ENCODE measurements at places on chromosomes 2 and 18.

GRCh38 chr2:159941729-159942128 lies 120.7 kb downstream of the PLA2R1 start:
- DNase-seq = no peak

GRCh38 chr2:7394195-7394594 lies 477.0 kb downstream of the RNF144A start:
- DNase-seq = no peak

DNA sequence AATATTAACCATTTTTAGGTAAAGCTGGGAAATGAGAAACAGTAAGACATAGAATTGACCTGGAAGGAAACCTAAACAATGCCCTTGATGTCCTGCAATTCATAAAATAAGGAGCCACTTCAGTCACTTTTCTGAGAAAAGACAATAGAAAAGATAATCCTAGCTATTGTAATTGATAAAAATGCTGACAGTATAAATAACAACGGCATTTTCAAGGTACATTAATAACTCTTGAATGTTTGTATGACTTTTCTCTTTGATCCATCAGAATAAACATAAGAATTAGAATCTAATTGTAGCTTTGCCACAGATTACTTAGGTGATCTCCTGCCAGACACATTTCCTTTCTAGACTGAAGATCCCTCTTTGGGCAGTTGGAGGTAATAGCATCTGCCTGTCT lies 719.5 kb downstream of the SLC4A3 start:
- no peak for DNase-seq

- peak; percentile 79 for DNase-seq
These were observed 142.0 kb upstream of the GAREM1 start for GRCh38 chr18:32612651-32613050.

DNA sequence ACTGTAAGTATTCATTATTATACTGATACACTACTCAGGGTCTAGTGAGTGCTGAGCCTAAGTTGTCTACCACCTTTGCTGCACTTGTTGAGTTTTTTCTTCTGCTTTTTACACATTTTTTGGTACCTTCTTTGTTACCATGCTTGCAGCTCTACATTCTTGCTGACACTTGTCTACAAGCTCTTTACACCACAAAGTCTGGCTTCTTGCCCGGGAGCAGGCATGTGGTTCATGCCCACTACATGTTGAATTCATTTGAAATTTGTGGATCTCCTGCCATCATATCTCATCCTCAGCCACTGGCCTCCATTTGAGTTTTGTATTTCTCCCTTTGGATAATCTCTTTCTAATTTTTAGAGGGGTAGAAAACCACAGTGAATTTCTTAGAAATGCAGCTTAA lies 29.9 kb downstream of the IL18R1 start:
- DNase-seq = no peak

- DNase-seq = no peak
These were observed 196.9 kb downstream of the ANKRD30B start for GRCh38 chr18:14944838-14945237.

- no peak for DNase-seq
These were observed 47.8 kb downstream of the ZAP70 start for GRCh38 chr2:97761192-97761591.

DNA sequence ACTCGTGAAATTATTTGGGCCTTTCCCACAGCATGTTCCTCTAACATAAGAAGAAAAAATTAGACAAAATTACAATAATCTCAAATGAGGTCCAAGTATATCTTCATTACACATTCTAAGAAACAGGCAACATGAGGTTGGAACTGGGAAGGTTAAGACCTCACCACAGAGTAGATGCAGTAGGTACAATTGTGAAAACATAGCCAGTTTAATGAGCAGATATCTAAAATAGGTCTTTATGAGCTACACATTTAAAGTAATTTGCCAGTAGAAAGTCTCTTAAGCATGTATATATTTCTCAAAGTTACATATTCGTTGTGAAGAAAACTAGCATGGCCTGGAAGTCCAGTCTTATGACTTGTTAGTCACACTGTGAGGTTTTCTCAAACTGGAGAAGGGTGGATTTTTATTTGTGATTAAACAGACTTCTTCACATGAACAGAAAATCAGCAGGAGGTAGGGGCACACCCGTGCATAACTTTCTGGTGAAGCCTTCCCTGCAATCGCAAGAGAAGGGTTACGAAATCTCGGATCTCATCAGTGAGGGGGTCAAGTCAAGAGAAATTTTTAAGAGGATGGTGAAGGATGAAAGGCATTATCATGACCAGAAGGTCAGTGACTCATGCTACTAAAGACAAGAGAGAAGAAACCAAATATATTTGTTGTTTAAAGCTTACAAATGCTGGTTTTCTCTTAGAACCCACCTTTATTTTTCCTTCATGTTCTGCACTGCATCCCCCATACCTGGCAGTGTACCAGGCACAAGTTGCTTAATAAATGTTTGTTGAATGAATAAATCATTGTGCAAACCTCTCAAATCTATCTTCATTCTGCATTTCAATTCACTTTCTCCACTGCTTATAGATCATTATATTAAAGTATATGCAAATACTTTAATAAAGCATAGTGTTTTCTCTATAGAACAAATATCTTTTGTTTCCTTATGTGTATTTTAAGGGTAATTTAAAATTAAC lies 5.1 kb upstream of the RAB27B start:
- DNase-seq = no peak

- no peak for DNase-seq
These were observed 68.8 kb downstream of the LTBP1 start for GRCh38 chr2:33015421-33016142.

DNA sequence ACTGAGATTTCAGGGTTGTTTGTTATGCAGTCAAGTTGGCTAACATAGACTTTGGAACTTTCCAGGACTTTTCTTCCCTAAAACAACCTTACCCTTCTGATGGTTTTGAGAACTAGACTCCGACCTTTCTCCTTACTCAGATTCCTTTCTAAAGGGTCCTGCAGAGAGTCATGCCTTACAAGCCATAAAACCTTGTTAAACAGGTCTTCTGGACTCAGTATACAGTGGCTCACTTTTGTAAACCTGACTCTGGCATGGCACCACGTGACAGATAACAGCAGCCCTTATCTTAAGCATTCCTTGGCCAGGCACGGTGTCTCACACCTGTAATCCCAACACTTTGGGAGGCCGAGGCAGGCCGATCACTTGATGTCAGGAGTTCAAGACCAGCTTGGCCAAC lies 253.2 kb upstream of the RAB6C start:
- DNase-seq = no peak

DNA sequence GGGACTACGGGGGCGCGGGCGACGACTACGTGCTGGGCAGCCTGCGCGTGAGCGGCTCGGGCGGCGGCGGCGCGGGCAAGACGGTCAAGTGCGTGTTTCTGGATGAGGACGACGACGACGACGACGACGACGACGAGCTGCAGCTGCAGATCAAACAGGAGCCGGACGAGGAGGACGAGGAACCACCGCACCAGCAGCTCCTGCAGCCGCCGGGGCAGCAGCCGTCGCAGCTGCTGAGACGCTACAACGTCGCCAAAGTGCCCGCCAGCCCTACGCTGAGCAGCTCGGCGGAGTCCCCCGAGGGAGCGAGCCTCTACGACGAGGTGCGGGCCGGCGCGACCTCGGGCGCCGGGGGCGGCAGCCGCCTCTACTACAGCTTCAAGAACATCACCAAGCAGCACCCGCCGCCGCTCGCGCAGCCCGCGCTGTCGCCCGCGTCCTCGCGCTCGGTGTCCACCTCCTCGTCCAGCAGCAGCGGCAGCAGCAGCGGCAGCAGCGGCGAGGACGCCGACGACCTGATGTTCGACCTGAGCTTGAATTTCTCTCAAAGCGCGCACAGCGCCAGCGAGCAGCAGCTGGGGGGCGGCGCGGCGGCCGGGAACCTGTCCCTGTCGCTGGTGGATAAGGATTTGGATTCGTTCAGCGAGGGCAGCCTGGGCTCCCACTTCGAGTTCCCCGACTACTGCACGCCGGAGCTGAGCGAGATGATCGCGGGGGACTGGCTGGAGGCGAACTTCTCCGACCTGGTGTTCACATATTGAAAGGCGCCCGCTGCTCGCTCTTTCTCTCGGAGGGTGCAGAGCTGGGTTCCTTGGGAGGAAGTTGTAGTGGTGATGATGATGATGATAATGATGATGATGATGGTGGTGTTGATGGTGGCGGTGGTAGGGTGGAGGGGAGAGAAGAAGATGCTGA lies 1.4 kb downstream of the SOX11 start:
- DNase-seq = peak; percentile 67

DNA sequence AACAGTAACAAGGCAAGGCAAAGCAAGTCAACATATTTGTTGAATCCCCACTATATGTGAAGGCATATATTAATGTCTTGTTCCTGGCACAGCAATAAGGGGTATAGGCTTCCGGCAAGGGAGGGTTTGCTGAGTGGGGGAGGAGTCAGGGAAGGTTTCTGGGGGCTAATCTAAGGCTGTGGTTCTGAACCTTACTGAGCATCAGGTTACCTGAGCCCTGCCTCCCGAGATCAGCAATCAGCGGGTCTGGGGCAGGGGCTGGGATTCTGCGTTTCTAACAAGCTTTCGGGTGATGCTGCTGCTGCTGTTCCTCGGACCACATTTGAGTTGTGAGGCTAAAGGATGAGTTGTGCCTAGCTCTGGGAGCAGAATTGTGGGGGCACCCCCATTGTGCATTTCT lies 401.7 kb upstream of the SPRED2 start:
- no peak for DNase-seq

- no peak for DNase-seq
These were observed 1.3 kb downstream of the TAF1B start for GRCh38 chr2:9844576-9844975.

GRCh38 chr2:9220201-9220600 lies 13.6 kb downstream of the ASAP2 start:
- no peak for DNase-seq

GRCh38 chr2:205539603-205540002 lies 142.7 kb upstream of the NRP2 start:
- no peak for DNase-seq

GRCh38 chr18:59706499-59706898 lies 9.3 kb upstream of the CCBE1 start:
- DNase-seq = no peak

- no peak for DNase-seq
These were observed 211.0 kb downstream of the RDH14 start for GRCh38 chr2:18349421-18349820.

- DNase-seq = no peak
These were observed 29.3 kb downstream of the EFHD1 start for GRCh38 chr2:232662486-232663260.

- DNase-seq = no peak
These were observed 118.5 kb downstream of the RPIA start for GRCh38 chr2:88810017-88810416.

- no peak for DNase-seq
These were observed 18.0 kb downstream of the ANKRD44 start for GRCh38 chr2:197292619-197293018.

DNA sequence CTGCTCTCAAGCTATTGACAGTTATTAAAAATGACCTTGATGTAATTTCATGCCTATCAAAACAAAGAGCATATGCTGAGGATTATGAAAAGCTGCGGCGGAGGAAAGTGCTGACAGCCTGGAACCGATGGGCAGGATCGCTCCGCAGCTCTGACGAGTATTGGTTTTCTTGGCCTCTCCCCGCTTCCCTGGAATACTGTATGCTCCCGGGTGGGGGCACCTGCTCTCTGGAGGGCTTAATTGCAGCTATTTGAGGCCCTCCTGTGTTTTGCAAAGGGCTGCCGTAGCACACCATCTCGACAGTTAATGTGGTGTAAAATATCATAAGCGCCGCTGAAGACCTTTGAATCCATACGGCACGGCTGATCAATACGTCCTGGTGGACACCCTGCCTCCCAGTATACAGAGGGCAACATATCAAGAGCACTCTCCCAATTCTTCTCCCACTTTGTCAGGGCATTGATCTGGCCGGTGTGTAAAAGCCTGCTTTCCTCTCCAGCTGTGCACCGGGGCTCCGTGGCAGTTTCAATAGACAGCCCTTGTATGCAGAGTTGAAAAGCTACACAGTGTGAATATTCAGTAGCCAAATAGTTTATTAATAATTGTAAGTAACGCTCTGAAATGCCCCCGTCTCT lies 662.4 kb downstream of the GALR1 start:
- DNase-seq = no peak

GRCh38 chr2:97005353-97005752 lies 19.0 kb upstream of the FAM178B start:
- DNase-seq = no peak

DNA sequence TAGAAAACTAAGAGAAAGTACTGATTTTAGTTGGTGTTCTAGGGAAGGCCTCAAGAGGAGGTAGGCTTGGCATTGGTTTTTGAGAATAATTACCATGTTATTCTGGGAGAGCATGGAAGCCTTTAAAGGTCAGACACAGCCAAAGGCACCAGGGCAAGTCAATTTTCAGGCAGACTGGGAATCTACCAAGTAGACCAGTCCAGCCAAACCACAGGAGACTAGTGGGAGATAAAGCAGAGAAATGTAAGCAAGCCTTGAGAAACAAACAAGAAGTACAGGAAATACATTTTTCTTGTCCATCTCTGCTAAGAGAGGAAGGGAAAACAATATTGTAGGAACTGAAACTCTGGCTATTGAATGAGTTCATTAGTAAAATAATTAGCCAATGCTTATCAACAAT lies 5.5 kb upstream of the CCDC68 start:
- no peak for DNase-seq

DNA sequence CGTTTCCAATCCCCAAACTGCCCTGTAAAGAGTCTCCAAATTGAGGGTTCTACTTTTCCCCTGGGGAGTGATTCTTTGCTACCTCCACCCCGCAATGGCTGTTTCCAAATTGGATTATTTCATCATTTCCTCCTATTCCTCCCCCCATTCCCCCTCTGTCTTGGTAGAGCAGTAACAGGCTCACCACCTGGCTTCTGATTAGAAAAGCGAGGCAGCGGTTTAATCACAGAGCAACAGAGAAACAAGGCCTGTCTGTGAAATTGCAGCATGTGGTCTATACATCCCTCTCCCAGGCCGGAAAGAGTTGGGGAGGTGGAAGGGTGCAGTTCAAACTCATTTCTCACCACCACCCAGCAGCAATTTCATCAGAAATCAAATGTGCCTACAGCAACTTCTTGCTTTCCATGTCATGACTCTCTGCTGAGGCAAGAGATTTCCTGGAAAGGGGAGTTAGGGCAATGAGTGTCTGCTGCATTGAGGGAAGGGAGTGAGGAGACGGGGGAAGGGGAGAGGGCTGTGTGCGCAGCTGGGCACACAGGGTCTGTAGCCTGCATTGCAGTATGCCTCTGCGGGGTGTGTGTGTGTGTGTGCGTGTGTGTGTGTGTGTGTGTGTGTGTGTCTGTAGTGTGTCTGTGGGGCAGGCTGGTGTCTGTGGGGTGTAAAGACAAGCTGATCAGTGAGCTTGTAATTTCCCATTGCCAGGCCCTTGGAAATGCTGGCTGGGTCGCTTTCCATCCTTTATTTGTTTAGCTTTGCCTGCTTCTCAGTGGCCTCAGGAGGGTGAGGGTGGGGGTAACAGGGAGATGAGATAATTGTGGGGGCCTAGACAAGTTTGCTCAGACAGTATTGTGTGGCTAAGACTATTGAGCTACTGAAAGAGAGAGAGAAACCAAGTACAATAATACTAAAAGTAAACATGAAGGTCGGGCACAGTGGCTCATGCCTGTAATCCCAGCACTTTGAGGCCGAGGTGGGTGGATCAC lies 13.5 kb upstream of the IGFBP2 start:
- DNase-seq = peak; percentile 94

- DNase-seq = no peak
These were observed 54.2 kb downstream of the COMMD1 start for GRCh38 chr2:61959381-61960293.
